Cerebellar nuclear complex (tissue), 1 donor: ENCODE measurements at places on chromosomes 12 and 14.

DNA sequence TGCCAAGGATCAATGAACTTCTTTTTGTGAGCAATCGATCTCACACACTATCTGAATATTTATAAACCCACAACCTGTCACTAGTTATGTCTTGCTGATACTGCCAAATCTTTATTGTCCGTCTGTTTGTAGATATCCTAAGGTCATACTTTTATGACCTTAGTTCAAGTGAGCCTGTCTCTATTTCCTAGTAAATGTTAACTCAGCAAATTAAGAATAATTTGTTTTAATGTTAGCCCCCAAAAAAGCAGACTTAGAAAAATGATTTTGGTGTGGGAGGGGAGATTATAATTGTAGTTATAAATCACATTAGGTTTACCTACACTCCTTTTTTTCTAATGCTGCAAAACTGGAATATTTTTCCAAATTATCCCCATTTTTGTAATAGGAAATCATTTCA, 9.4 kb downstream of the STYK1 start:
- DNase-seq, result no peak

GRCh38 chr12:92436856-92437255, 265.9 kb upstream of the PLEKHG7 start:
- DNase-seq, result no peak

DNA sequence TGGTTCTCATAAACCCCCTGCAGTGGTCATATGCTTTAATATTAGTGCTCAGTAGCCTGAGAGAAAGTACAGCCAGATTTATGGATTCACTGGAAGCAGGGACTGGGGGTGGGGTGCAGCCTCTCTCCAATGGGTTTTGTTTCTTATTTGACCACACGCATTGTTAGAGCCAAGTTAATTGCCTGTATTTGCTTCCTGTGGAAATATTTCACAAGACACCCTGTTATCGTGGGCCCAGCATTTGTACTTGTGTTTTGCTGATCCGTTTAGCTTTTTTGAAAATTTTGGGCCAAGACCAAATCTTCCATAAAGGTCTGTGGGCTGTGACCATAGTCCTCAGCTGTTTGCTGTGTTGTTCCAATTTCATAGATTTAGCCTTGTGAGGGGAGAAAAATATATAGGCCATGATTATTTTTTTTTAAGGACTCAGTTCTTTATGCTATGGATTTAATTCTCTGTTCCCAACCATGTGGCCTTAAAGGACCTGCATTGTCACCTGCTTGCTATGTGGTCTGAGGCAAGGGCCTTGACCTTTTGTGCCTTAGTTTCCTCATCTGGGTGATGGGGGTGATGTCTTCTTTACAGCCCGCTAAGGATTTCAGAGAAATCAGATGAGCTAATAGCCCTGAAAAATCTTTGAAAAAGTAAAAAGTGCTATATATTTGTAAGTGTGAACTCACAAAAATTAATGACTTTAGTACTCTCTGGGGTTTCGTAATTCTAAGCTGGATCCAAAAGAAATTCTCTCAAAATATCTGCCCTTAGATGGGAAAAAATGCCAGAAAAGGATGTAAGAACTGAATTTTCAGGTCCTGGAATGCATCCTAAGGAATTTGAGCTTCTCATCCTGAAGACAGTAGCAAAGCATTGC, 370.2 kb downstream of the DPF3 start:
- DNase-seq, result no peak

DNA sequence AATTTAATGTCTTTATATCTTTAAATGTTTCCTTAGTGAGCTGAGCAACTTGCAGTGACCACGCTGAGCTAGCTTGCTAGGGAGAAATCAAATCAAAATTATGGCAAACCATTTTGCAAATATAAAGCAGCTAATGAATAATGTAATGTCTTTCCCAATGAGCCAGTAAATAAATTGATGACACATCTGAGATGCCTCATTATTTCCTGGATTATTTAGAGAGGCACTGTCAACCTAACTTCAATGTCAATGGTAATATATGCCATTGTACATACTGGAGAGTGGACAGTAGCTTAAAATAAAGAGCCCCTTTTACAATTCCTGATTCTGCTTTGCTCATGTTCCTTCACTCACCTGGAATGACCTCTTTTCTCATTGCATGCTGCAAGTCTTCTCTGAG, 182.6 kb downstream of the PHLDA1 start:
- DNase-seq, result no peak

DNA sequence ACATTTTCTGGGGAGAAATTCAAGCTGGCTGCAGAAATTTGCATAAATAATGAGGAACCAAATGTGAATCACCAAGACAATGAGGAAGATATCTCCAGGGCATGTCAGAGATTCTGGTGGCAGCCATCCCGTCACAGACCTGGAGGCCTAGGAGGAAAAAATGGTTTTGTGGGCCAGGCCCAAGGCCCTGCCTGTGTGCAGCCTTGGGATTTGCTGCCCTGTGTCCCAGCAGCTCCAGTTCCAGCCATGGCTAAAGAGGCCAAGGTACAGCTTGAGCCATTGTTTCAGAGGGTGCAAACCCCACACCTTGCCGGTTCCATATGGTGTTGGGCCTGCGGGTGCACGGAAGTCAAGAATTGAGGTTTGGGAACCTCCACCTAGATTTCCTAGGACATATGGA, 147.5 kb downstream of the ADCK1 start:
- DNase-seq, result no peak

DNA sequence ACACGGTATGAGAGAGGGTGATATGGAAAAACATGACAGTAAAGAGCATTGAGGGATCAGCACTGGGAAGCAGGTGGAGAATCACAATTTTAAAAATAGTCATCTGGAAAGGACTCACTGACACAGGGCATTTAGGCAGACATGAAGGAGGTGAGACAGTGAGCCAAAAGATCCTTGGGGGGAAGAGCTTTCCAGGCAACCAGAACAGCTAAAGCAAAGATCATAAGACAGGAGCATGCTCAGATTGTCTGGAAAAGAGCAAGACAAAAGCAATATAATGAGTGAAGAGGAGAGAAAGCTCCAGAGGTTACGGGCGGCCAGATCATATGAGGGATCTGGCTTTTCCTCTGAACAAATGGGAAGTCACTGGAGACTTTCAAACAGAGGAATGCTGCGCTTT, 63.9 kb downstream of the DENND5B start:
- no peak for DNase-seq

DNA sequence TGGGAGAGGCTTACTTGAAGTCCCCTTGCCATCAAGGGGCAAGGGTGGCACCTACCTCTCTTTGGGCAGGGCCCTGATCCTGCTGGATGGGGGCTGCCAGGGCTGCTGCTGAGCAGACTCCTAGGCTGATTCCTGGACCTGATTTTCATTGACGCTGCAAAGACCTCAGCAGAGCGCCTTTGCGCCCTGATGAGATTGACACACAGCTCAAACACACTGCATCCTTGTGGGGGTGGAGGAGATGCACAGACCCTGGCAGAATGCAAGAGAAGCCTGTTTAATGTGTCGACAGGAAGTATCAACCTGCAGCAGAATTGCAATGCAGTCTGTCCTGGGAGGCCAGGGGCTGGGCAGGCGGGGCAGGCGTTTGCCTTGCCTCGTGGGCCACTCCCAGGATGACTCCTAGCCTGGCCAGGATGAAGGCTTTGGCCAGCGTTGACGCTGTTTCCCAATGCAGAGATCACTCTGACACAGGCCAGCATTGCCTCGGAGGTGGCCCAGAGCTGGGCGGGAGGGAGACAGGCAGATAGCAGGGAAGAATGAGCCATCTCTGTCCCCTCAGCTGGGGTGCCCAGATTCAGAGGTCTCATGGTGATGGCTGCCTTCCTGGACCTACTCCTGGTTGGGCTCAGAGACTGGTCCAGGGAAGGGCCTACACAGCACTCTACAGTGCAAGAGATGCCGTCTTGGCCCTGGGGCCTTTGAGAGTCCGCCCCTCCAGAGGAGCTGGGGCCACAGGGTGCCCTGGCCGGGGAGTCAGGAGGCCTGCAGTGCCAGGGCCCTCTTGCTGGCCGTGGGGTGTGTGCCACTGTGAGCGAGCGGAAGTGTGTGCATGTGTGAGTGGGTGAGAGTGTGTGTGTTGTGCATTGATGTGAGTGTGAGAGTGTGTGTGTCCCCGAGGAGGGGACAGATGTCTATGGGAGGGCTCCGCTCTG, 108.3 kb downstream of the KIF26A start:
- DNase-seq, result no peak

- no peak for DNase-seq
These were observed 488.5 kb downstream of the NELL2 start for GRCh38 chr12:44387581-44387980.

DNA sequence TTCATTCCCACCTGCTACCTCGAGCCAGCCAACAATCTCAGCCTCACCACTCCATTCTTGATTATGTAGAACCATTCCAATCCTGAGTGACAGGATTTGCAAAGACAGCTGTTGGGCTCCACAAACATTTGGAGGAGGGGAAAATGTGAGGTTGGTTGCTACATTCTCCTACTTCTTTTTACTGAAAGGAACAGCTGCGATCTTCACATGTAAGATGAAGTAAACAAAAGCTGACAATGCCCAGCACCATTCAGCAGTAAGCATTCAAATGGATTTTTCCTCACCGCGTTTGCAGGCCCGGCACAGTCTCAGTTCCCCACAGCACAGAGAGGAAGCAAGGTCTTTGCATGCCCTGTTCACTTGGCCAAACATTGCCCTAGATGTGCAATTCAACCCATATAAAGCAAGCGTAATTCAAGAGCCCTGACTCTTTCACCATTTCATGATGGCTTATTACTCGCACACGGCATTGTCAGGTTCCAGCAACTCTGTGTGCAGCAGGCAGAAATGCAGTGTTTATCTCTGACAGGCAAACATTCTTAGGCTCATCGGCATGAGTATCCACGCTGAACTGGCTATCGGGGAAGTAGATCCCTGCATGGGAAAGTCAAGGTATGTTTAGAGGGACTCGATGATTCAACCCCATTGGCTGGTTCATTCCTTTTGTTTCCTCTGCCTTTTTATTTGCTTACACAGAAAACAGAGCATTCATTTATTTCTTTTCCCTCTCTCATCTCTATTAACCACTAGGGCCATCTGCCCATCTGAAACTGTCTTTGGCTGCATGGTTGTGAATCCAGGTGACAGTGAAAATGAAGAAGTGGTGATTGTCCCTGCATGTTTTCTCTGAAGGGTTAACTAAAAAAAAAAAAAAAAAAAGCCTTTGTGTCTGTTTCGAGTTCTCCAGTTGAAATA, 236.1 kb upstream of the PLEKHG7 start:
- DNase-seq, result peak; percentile 71

DNA sequence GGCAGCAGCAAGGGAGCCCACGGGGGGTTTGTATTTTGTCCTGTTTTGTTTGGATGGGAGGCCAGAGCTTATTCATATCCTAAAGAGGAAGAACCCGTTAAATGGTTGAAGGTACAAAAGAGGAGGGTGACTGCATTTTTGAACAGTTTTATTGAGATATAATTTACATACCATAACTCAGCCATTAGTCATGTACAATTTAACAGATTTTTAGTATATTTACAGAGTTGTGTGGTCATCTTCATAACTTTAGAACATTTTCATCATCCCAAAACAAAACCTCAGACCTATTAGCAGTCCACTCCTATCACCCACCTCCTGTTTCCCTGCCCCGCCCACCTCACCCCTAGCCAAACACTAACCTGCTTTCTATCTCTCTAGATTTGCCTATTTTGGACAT, 12.6 kb downstream of the NRDE2 start:
- no peak for DNase-seq

- DNase-seq, result no peak
These were observed at the start of gene C1S for GRCh38 chr12:7060353-7060954. Gene C1S, plus strand, starts transcription at chr12:7060718. Its CDS starts 1,195 bp downstream, at chr12:7061913.

DNA sequence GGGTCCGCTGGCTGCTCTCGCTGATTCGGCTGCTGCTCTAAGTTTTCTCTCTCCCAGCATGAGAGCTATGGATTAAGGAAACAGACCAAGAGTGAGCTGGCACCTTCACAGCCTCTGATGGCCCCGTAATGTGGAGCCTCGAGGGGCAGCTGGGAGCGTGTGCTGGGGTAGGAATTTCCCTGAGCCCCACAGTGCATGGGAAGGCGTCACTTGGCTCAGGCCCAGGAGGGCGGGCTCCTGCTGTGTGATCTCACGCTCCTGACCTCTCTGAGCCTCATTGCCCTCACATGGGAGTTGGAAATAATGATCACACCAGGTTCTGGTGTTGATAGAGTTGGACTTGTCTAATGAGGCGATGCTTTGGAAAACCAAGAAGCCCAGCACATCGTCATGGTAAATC, 238.6 kb upstream of the CRY1 start:
- DNase-seq, result no peak

DNA sequence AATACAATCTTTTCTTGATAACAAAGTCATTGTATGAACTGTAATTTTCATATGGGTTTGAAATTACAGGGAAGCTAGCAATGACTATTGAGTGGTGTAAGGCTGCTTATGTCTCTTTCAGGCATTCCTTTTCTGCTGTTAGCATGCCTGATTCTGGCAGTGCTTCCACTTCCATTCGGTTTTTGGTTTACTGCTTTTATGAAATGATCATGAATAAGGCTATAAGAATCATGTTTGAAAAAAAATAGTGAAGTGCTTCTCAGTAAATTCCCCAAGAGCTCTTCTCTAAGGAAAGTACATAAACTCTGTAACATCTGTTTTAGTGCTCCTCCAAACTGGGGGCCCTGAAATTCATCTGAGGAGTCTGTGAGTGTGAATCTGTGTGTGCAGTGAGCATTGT, 434.0 kb upstream of the RGS6 start:
- DNase-seq, result no peak

DNA sequence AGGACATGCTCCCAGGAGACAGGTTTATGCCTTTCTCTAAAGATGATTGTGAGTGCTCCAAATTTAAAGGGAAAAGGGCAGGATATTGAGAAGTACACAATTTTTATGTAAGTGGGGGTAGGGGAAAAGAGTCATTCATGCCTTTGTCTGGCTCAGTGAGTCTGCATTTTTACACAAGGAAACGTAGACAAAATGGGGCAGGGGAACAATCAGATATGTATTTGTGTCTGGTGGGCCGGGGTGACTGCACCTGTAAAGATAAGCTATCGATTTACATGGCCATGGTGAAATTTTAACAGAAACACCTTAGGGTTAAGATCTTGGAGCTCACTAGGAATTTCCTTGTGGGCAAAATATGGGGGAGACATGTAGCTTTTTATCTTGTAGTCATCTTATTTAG, 123.6 kb downstream of the VRK1 start:
- no peak for DNase-seq

- DNase-seq, result no peak
These were observed 37.0 kb upstream of the HMGA2 start for GRCh38 chr12:65787056-65787865.

DNA sequence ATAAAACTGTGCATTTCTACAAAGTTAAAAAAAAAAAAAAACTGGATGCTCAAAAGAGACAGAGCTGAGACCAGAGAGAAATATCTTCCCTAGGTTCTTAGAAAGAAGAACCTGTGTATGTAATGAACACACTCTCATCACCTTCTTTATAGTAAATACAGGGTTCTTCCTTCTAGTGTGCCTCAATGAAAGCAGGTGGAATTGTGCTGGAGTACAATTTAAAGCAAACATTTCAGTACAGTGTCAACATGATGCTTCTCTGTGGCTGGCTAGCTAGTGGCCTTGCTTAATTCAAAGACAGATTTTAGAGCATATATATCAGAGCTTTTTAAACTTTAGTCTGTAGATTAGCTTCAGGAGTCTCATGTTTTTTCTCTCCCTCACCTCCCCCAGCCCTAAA, 249.8 kb upstream of the ARHGAP5 start:
- DNase-seq, result no peak

- DNase-seq, result no peak
These were observed 76.5 kb upstream of the DHRS4 start for GRCh38 chr14:23877111-23877510.

- DNase-seq, result no peak
These were observed 8.6 kb upstream of the GPR68 start for GRCh38 chr14:91252871-91253794.

GRCh38 chr12:12797794-12798152, 12.3 kb downstream of the APOLD1 start:
- DNase-seq, result no peak

- DNase-seq, result no peak
These were observed 8.8 kb upstream of the GPRC5D start for GRCh38 chr12:12960639-12961209.
